ENCODE measurements at places on chromosomes 7 and 10.

DNA sequence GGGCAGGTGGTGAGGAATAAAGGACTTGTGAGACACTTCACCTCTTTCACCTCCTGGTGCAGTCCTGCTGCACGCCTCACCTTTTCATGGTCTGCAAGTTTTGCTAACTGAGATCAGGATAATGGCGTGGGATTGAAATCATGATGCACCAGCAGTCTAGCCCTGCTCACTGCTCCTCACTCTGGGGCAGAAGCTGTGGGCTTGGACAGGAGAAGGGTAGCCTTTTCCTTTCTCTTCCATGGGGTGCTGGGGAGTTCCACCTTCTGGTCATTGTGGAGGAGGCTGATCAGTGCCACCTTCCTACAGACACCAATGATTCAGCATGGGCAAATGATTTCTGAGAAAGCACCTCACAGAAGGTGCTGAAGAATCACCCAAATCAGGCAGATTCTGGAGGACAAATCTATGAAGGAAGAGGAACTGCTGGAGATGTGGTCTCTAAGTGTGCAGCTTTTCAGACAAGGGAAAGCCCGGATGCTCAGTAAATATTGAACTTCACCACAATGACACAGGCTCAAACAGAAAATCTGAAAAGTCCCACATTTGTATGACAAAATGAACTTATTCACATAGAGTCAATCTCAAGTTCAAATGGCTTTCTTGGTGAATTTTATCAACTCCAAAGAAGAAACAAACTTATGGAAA is 19.7 kb downstream of the MBL2 start:
- no peak for DNase-seq

GRCh38 chr7:142454862-142455261 is 197.0 kb upstream of the PRSS58 start:
- no peak for DNase-seq

GRCh38 chr7:101174322-101174854 is 5.7 kb downstream of the NAT16 start:
- no peak for DNase-seq

DNA sequence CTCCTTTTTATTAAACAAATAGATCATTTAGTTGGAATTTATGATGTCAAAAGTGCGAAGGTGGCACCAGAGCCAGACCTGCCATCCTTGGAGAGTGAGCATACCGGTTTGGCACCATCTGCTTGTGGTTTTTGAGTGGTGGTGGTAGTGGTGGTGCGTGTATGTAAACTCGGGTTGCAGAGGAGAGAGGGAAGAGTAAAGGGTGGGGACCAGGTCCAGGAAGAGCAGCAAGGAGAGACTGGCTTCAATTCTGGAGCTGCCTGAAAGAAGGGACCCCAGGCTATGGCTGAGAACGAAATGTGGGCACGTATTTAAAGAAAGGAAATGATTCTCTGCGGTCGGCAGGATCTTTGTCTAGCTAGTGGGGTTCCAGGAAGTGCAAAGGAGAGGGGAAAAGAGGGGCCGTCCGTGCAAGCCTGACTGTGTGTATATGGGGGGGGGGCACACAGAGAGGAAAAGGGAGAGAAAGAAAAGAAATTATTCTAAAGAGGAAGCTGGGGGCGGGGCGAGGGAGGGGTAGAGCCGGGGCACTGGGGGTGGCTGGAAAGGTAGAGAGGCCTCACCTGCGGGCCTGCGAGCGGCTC is 448 bp upstream of the GOLGA7B start:
- no peak for DNase-seq

GRCh38 chr7:105399043-105399725 is 10.5 kb upstream of the SRPK2 start:
- DNase-seq = peak; percentile 72

DNA sequence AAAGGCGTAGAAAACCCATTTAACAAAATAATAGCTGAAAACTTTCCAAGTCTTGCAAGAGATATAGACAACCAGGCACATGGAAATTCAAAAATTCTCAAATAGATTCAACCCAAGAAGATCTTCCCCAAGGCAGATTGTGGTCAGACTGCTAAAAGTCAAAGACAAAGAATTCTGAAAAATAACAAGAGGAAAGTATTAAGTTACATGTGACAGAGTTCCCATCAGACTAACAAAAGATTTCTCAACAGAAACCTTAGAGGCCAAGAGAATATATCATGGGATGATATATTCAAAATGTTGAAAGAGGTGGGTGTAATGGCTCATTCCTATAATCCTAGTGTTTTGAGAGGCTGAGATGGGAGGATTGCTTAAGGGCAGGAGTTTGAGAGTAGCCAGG is 59.8 kb downstream of the TMEM178B start:
- DNase-seq = peak; percentile 47

- no peak for DNase-seq
Measured at GRCh38 chr10:84715911-84716310, 387.5 kb downstream of the CCSER2 start.

- DNase-seq = no peak
Measured at GRCh38 chr7:47973739-47974138, 5.7 kb downstream of the HUS1 start.

GRCh38 chr10:1002425-1003006 is 14.3 kb downstream of the GTPBP4 start:
- DNase-seq = peak; percentile 4

- peak; percentile 16 for DNase-seq
Measured at GRCh38 chr7:156651474-156651873, 10.9 kb downstream of the RNF32 start.

- no peak for DNase-seq
Measured at GRCh38 chr7:130374507-130374906, 5.8 kb upstream of the CPA1 start.

- DNase-seq = no peak
Measured at GRCh38 chr10:122665946-122666345, 33.7 kb downstream of the C10orf120 start.

DNA sequence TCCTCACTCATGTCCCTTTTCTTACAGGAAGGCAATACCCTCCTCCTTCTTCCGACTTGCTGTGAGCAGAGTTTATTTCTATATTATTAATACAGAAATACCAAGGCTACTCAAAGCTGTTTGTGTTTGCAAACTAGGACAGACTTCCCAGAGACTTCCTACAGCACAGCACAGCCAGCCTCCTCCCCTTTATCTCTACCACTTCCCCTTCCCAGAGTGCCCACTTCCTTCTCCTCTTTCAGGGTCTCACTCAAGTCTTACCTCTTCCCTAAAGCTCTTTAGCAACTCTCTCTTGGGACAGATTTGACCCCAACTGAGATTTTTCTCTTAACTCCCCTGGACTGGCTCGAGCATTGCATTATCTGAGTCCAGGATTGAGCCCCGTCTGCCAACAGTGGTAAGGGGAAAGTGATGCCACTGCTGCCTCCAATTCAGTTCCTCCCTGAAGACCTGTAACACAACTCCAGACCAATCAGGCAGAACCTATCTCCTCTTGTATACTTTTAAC is 5.5 kb upstream of the LRGUK start:
- DNase-seq = no peak

GRCh38 chr7:149102666-149103065 is 12.1 kb upstream of the ZNF786 start:
- no peak for DNase-seq

- peak; percentile 66 for DNase-seq
Measured at GRCh38 chr7:106216923-106217542, 67.8 kb downstream of the NAMPT start.

DNA sequence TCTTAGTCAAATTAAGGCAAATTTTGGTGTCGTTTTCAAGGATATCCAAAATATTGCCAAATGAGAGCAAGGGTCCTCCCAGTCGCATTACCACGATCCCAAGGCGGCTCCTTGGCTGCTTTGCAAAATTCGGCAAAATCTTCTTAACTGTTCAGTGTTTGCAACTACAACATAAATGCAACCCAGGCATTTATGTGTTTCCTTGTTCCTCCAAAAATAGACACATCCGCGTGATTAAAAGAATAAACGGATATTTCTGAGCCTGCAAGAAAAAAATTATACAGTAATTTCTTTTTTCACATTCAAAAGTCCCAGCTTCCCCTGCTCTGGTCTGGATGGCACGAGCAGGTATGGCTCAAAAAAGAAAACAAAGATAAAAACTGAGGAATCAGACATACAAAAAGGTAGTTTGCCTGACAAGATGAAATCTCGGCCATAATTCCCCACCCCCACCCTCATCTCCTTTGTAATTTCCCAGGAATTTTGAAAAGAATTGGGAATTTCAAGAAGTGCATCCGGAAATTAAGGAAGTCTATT is 6.0 kb downstream of the SKIDA1 start:
- DNase-seq = peak; percentile 14

GRCh38 chr7:55550841-55551537 is 21.3 kb downstream of the VOPP1 start:
- DNase-seq = no peak

Measured in adipocyte (in vitro differentiated cells).